Muscle of arm (tissue), 14 donors: ENCODE measurements at places on chromosomes 2 and 18. TPM values are rescaled to one million over a fixed set of nuclear protein-coding genes. Genes with fewer than 3 reads are reported as not detected.

DNA sequence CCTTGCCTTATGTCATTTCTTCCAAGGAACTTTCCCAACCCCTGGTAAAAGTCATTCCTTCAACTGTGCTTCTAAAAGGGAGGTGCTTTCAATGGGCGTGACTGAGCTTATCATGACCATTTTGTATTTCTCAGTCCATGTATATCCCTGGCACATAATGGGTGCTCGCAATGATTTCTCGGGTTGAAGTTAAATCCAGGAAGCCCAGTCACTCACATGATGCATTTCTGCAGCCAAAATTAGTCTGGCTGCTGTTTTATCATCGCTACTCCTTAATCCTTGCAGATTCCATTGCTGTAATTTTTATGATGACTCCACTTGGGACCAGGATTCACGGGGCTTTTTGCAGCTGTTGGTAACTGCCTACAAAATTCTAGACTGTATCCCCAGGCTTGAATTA lies 25.9 kb upstream of the RFX8 start:
- peak; percentile 43 for DNase-seq

GRCh38 chr2:188439986-188440385 lies 148.3 kb downstream of the GULP1 start:
- DNase-seq, result no peak

Gene UGT1A9
- polyA plus RNA-seq, result not detected

Gene CTAGE1
- not detected for polyA plus RNA-seq

Gene HOXD13
- 2.5 TPM for polyA plus RNA-seq
